IMR-90 (cell line): ENCODE measurements at places on chromosomes 5 and 9. TPM values are rescaled to one million over a fixed set of nuclear protein-coding genes. Genes with fewer than 3 reads are reported as not detected.

DNA sequence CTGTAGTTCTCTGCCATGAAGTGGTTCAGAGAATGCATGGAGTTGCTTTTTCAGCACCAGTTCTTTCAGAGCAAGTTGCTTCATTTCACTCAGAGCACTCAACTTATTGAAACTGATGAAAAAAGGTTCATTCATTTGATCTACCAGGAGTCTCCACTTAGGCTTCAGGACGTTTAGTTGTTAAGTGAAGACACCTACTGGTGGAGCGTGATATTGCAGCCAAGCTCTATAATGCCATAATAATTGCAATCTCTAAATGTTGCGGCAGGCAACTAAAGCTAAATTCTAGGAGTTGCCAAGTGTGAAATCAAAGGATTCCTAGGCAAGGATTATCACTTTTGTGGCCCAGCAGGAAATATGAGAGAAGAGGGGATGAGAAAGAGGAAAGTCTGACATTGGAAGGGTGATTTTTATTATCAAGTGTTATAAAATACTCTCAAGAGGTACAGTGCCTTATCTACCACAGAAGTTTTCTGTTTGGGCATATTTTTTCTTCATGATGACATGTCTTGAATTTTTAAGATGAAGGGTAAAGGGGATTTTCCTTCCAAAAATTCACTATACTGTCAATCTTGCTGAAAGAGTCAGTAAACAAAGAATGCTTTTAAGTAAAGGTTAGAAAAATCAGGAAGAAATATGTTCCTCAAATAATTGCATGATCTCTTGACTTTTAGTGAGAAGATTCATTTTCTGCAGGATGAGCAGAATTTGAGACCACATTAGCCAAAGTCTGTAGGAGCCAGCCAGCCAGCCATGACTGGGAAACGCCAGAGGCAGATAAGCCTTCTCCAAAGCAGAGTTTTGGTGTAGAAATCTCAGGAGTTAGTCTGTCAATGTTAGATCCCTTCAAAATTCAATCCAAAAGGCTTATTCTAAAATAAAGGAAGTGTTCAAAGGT, 83.4 kb downstream of the SH3PXD2B start:
- peaks cover 29% of the 10 kb centered on the region for H3K36me3 ChIP-seq
- H3K4me3 ChIP-seq, result no peak overlapping the region
- peak; percentile 71 for DNase-seq
- no peaks in the 10 kb centered on the region for H3K4me1 ChIP-seq

GRCh38 chr5:76692651-76693050, 23.3 kb upstream of the F2R start:
- peaks cover 25% of the 10 kb centered on the region for H3K4me1 ChIP-seq
- no peaks in the 10 kb centered on the region for H3K36me3 ChIP-seq
- no peak overlapping the region for H3K4me3 ChIP-seq
- no peak for DNase-seq
- H3K27me3 ChIP-seq, result no peaks in the 10 kb centered on the region

DNA sequence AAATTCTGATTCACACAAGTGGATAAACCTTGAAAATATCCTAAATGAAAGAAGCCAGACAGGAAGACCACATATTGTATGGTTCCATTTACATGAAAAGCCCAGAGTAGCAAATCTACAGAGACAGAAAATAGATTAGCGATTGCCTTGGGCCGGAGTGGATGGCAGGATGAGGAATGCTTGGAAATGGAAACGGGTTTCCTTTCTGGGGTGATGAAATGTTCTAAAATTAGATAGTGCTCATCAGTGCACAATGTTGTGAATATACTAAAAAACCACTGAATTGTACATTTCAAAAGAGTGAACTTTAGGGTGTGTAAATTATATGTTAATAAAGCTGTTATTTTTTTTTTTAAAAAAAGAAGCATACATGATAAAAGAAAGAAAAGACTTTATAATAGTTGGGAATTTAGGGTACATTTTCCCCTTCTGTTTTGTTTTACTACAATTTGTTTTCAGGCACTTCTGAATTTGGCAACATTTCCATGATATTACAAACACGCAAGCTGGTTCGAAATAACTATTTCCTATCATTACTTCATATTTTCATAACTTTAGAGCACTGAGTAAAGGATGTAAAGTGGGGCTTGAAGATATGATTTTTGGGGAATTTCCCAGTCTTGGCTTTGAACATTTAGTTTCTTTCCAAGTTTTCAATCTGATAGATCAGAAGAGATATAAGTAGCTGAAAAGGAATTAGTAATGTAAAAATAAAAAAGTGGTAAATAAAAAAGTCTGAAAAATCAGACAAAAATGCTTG, 23.9 kb downstream of the SLC35A4 start:
- no peak overlapping the region for H3K4me3 ChIP-seq
- no peak overlapping the region; the same call in 1 of the 2 replicates for H3K27ac ChIP-seq
- H3K4me1 ChIP-seq, result peaks cover 12% of the 10 kb centered on the region
- no peaks in the 10 kb centered on the region for H3K36me3 ChIP-seq
- DNase-seq, result peak; percentile 37

DNA sequence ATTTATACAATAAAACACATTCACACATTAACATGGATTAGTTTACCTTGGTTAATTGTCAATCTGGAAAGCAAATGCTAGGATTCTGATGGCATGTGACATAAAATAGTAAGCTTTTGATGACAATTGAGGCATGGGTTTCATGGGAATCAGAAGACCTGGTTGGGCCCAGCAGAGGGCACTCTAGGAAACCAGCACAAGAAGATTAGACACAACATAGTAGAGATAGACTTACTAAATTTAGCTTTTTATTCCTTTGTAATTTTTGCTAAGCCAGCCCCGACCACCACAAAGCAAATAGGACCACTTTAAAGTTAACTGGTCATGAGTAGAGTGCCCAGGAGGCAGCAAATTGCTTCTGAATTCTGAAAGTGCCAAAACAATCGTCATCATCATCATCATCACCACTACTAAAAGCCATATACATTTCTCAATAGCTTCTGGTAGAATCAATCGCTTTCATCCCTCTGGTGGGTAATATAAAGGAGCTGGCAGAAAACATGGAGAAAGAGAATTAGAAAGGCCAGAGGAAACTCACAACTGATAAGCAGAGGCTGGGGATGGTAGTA, 163.2 kb downstream of the ARRDC3 start:
- H3K4me3 ChIP-seq, result no peak overlapping the region
- H3K27ac ChIP-seq, result peak overlapping the region; percentile 47; the same call in 1 of the 2 replicates
- no peaks in the 10 kb centered on the region for H3K27me3 ChIP-seq

DNA sequence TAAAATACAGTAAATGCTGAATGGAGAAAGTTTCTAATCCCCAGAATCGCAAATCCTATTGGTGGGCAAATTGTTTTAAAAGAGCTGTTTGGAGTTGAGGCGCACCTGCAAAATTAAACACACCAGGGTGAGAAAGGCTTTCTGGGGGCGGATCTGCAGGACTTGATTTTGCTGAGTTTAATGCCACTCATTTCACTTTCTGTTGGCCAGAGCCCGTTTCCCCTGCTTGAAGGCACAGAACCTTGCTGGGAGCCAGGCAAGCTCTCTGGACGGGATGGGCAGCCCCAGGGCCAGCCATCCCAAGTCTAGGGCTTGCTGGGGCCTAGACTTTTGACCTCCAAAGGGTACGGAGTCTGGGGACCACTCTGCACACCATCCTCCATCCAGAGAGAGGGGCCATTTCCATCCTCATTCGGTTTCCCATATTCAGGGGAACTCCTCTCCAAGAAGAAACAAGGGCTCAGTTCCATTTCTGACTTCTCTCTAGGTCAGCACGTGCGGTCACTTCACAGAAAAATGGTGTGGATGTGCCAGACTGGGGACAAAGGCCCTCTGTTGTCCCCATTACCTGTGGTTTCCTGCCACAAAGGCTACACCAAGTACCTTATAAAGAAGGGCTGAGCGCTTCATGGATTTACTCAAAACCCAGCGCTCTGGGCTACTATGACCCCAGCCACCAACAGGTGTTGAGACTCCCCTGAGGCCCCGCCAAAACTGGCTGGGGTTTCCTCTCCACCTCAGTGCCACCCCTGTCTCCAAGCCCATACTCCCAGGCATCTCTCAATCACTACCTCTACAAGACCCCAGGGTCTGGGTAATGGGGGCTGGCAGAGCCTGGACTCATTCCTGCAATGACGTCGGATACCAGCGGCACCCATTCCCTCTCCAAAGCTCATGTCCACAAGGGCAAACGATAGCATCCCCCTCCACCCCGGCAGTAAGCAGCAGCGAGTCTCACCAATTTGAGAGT, 170.0 kb downstream of the AUH start:
- no peak for DNase-seq
- H3K27ac ChIP-seq, result peak overlapping the region; percentile 71
- H3K27me3 ChIP-seq, result no peaks in the 10 kb centered on the region
- no peak overlapping the region for H3K4me3 ChIP-seq
- H3K36me3 ChIP-seq, result no peaks in the 10 kb centered on the region

The SPINK6 gene
- not detected in 2 replicates for total RNA-seq

The LCN6 gene
- total RNA-seq, result not detected in 2 replicates
